ENCODE measurements at places on chromosomes 5 and 9.

- no peak for DNase-seq
Measured at GRCh38 chr9:14992516-14992915, 82.3 kb upstream of the FREM1 start.

DNA sequence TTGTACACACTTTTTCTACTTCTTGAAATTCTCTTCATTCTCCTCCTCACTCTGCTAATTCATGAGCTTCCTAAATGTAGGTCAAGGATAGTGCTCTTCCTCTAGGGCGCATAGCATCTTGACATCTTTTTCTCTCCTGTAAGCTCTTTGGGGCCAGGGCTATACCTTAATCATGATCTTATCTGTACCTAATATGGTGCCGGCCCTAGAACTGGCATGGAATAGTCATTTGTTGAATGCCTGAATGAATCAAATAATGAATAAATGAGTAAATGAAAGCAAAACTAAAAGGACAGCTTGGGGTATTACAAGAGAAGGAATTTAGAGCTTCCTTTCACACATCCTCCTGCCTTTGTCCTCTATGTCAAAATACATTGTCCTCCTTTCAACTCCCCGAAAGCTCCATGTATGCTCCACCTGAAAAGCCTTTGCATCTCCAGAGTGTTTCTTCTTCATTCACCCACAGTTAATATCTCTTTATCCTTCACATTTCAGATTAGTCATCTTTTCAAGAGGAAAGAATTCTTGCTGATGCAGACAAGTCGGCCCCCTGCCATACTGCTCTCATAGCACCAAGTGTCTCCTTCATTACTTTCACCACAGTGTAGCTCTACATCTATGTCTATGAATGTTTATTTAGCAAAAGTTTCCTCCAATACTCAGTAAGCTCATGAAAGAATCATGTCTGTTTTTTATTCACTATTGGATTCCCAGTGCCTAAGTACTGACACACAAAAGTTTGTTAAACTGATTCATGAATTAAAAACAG is 16.4 kb upstream of the PPP2R2B start:
- no peak for DNase-seq

GRCh38 chr5:169828385-169828784 is 151.9 kb downstream of the INSYN2B start:
- DNase-seq: peak; percentile 12

GRCh38 chr5:999724-1000123 is 8.9 kb upstream of the NKD2 start:
- no peak for DNase-seq

DNA sequence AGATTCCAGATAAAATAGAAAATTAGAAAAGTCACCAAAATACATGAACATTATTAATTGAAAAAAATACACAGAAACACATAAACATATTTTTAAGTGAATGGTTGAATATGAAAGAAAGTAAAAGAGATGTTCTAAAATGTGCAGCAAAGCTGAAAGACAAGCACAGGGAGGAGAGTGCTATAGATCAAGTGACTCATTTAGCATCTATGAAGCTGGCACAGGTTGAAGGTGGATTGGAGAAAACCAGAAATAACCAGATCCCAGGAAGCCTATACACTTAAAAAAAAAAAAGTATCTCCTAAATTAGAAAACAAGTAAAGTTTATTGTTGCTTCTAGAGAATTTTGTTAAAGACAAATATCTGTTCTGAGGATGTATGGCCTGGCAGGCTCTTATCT is 338.9 kb downstream of the CDH12 start:
- DNase-seq: no peak

Measured in suppressor macrophage (primary cell).